Activated CD8-positive, alpha-beta memory T cell treated with anti-CD3 and anti-CD28 coated beads for 1 hour (primary cell): ENCODE measurements at places on chromosomes 5 and 9.

DNA sequence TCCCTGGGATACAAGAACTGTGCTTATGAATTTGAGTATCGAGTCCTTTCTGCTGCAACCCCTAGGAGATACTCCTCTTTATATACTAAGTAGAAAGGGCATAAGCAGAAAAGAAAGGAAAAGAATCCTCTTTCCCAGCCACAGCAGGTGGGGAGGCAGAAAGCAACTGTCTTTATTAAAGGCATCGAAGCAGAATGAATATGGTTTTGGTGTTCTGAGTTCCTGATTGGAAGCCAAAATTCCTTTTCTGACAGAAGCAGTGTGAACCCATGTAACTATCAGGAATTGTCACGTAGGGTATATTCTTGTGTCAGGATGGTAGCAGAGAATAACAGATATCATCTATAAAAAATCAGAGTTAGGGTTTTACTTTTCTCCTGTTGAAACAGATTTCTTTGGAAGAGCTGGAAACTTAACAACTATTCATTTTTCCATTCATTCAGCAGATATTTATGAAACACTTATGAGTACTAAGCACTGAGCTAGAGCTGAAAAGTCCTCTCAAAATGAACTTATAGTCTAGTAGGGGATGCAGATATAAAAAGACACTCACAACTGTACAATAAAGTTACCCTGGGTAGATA lies 96.5 kb upstream of the LHFPL2 start:
- DNase-seq: no peak

DNA sequence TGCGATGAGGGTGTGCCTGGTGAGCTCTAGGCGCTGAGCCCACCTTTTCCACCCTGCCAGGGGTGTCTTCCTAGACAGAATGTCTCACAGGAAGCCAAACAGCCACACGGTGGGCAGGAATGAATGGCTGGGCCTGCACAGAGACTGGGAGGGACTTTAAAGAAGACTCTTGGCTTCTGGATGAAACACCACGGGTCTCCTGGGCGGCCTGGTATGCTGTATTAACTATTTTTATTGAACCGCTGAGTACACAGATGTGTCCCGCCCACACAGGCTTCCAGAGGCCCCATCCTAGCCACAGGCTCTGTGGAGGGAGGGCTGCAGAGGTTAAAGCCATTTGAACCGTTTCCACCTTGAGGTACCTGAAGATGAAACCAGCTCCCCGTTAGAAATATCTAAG lies 115.2 kb upstream of the CXCL14 start:
- DNase-seq: no peak

DNA sequence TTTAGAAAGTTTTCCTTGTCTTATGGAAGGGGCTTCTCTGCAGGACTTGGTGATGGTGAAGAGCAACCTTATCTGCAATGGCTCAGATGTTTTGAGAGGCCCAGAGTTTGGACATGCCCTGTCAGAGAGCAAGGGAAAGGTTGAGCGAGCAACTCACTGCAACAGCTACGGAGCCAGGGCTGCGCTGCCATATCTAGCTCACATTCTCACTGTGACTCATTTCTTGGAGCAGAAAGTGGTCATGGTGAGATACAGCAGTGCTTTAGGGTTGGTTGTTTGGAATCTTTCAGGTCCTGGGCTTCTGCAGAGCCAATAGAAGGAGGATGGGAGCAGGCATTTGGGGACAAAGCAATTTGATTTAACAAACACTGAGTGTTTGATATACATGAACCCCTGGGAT lies 12.3 kb downstream of the GLRA1 start:
- DNase-seq: no peak

DNA sequence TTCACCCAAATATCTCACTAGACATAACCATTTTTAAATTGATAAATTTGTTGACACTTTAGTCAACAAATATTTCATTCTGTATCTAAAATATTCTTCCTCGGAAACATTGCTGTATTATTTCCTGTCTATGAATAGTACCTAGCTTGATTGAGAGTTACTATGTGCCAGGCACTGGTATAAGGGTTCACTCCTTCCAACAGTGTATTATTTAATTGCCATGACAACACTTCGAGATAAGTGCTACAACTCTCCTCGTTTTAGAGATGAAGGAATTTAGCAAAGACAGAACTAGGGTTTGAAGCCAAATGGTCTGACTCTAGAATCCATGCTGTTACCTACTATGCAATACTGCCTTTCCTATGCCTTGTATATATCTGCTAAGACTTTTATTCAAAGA lies 287.2 kb downstream of the YTHDC2 start:
- no peak for DNase-seq

- DNase-seq: no peak
These were observed 61.6 kb upstream of the ANGPTL2 start for GRCh38 chr9:127183814-127184582.

- DNase-seq: no peak
These were observed 50.5 kb upstream of the COL5A1 start for GRCh38 chr9:134591082-134591571.

GRCh38 chr5:116472274-116472673 lies 102.3 kb downstream of the SEMA6A start:
- DNase-seq: no peak

DNA sequence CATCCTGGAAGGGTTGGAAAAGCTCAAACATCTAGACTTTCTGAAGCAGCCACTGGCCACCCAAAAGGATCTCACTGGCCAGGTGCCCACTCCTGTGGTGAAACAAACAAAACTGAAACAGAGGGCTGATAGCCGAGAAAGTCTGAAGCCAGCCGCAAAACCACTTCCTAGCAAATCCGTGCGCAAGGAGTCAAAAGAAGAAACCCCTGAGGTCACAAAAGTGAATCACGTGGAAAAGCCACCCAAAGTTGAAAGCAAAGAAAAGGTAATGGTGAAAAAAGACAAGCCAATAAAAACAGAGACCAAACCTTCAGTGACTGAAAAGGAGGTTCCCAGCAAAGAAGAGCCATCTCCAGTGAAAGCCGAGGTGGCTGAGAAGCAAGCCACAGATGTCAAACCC lies 87.6 kb downstream of the MAP1B start:
- no peak for DNase-seq

- no peak for DNase-seq
These were observed 270.6 kb downstream of the FAM170A start for GRCh38 chr5:119899981-119900380.

DNA sequence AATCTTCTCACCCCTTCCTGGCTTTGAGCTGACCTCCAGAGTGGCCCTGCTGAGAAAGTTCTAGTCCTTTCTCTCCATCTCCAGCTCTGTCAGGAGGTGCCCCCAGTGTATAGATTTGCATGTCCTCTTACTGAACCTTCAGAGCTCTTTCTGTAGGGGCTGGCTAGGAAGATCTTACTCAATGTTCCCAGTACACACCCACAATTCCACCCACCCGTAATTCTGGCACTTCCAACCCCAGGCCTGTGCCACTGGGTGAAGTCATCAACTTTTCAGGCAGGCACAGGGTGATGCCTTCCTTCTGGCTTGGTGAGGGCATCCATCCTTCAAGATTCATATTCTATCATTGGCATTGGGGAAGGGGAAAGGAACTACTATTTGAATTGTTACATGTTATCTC lies 75.9 kb downstream of the ACER2 start:
- DNase-seq: no peak

DNA sequence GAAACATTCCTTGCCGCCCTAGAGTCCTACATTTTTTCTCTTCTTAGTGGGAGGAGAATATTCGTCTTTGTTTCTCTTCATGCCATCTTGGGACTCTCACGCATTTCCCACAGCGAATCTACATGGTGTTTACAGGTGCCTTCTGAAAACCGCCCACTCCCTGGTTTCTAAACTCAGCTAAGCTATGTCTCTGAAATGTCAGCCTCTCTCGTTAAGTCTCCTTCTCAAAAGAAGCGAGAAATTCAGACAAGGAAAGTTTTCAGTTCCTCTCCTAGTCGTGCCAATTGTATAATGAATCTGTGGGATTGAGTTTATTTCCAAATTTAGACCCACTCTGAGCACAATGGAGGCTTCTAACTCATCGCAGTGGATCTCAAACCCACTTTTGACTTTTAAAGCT lies 186.8 kb upstream of the NFIB start:
- no peak for DNase-seq

GRCh38 chr9:13241283-13241682 lies 38.2 kb downstream of the MPDZ start:
- DNase-seq: no peak

DNA sequence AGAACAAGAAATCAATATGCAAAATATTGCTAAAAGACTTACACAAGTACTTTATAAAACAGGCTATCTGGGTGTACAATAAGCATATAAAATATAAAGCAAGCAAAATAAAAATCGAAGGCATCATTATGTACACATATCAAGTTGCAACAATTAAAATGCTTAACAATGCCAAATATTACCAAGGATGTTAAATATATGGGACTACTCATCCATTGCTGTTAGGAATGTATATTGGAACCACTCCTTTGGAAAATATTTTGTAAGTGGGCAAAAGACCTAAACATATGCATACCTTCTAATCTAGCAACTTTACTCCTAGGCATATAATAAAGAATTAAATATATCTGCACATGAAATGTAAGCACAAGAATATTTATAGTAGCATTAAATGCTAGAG lies 632.6 kb upstream of the COX7C start:
- DNase-seq: no peak

DNA sequence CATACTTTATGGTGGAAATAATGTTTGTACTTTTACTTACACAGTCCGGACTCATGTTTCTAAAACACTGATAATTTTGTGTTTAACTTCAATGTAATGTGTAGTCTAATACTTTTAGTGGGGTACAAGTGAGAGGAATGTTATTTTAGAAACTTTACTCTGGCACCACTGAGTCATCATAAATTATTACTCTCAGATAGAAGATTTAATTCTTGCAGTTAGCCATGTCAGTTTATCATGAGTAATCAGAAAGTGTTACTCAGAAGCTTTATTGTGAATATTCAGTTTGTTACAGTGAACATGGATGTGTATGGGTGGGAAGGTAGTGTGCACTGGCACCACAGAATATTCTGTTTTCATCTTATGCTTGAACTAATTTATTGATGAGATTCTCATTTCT lies 20.0 kb downstream of the OGN start:
- no peak for DNase-seq

- DNase-seq: no peak
These were observed 25.9 kb downstream of the RUSC2 start for GRCh38 chr9:35515766-35516165.

DNA sequence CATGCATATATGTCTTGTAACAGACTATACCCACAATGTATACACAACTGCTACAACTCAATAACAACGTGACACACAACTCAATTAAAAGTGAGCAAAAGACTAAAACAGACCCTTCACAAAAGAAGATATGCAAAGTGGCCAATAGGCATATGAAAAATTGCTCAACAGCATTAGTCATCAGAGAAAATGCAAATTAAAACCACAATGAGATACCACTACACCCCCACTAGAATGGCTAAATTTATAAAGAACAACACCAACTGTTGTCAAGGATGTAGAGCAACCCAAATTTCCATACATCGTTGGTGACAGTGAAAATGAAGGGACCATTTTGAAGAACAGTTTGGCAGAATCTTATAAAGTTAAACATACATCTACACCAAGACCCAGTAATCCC lies 38.9 kb downstream of the GABRB2 start:
- DNase-seq: no peak
